Mononuclear cell (primary cell): ENCODE measurements at places on chromosomes 5 and 9. TPM values are rescaled to one million over a fixed set of nuclear protein-coding genes. Genes with fewer than 3 reads are reported as not detected.

The KIF4B gene
- not detected for total RNA-seq

The DBH gene
- total RNA-seq, result 0.10 TPM

The TAF1L gene
- total RNA-seq, result under 0.01 TPM

The HAVCR2 gene
- total RNA-seq, result 27.3 TPM

The STPG3 gene
- not detected for total RNA-seq

The SEMA4D gene
- total RNA-seq, result 126 TPM

The ZNF354B gene
- total RNA-seq, result 5.7 TPM

The SH3TC2 gene
- 3.7 TPM for total RNA-seq

The SLC34A3 gene
- not detected for total RNA-seq

The FREM1 gene
- under 0.01 TPM for total RNA-seq

The GFM2 gene
- total RNA-seq, result 13.9 TPM

The C7 gene
- total RNA-seq, result not detected

The COL15A1 gene
- not detected for total RNA-seq

The ADAMTSL1 gene
- 0.10 TPM for total RNA-seq

The MARVELD2 gene
- total RNA-seq, result 0.10 TPM

The TTC23L gene
- total RNA-seq, result 0.10 TPM

The PLEKHG4B gene
- under 0.01 TPM for total RNA-seq

The KCNIP1 gene
- total RNA-seq, result not detected
